ENCODE measurements at places on chromosomes 7 and 10.

- no peak for DNase-seq
These were observed 206.0 kb upstream of the MDFIC start for GRCh38 chr7:114715907-114716306.

GRCh38 chr7:92754919-92755581, 81.3 kb downstream of the CDK6 start:
- no peak for DNase-seq

- no peak for DNase-seq
These were observed 69.8 kb upstream of the KCTD7 start for GRCh38 chr7:66558660-66559465.

DNA sequence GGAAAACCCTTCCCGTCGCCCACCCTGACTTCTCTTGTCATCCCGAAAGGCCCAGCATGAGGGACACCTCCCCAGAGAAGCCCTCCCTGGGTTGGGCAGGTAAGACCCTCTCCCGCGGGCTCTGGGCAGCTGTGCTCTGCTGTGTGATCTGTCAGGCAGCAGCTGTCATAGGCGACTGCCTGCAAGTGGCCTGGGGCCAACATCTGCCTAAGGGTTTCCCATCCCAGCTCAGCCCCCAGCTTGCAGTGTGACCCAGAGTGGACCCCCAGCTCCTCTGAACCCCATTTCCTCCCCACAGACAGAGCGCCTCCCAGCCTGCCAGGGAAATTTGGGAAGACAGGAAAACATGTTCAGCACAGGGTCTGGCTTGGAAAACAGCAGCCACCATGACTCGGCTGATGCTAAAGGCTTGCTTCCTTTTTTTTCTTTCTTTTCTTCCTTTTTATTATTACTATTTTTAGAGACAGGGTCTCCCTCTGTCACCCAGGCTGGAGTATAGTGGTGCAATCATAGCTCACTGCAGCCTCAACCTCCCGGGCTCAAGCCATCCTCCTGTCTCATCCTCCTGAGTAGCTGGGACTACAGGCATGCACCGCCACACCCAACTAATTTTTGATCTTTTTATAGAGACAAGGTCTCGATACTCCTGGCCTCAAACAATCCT, 18.3 kb upstream of the TNRC18 start:
- no peak for DNase-seq

DNA sequence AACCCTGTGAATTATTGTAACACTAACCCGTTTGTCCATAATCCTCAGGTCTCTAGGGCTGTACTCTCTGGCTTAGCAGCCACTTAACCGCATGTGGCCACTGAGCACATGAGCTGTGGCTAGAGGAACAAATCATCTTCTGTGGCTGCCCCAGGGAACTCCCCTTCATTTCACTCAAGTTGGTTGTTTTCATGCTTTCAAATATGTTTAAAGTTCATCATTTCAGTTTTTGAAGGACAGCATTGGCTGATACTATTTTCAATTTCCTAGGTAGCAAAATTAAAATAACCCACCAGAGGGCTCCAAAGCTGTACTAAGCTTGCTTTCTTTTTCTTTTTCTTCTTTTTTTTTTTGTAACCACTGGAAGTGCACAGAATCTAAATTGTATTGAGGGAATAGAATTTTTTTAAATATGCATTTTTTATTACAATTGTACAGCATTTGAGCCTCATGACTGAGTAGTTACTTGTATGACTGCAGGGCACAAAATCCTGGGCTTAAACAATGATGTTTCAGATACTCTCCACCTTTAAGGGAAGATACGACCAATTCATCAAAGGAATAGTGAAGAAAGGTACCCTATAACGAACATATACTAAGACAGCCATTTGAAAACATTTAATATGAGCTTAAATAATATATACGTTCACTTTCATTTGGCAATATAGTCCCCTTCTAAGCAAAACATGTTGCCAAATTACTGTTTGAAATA, 38.6 kb downstream of the MRC1 start:
- peak; percentile 43 for DNase-seq

DNA sequence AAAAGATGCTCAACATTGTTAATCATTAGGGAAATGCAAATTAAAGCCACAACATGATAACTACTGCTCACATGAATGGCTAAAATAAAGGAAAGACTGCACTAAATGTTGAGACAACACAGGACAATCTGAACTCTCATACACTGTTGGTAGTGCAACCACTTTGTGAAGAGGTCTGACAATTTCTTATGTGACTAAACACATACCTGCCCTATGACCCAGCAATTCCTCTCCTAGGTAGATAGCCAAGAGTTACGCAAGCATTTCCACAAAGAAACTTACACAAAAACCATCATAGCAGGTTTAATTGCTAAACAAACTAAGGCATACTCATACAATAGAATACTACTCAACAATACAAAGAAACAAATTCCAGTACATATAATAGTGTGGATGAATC, 41.8 kb upstream of the HERPUD2 start:
- DNase-seq = no peak

GRCh38 chr7:134153493-134154136, 26.5 kb downstream of the LRGUK start:
- DNase-seq = no peak

GRCh38 chr7:30731581-30731980, 20.4 kb upstream of the INMT start:
- DNase-seq = no peak

DNA sequence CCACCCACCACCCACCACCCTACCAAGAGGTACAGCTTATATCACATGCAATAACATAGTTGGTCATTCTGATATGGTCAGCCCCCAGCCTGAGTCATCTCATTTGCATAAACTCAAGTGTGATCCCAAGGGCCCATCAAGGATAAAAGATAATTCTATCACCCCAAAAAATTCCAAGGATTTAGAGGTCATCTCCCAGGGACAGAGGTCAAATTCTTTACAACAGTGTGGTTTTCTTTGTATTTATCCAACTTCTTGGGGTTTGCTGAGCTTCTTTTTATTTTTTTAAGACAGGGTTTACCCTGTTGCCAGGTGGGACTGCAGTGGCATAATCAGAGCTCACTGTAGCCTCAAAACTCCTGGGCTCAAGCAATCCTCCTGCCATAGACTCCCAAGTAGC, 9.4 kb upstream of the GTPBP10 start:
- DNase-seq = no peak

DNA sequence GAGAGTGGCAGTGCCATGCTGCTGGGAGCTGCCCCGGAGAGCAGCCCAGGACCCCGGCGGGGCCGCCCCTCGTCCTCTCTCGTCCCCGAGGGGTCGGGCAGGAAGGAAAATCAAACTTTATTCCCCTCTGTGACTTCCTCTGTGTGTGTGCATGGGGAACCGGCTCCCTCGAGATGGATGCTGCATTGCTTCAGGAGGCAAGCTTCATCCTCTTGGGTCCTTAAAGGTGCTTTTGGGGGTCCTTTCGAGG, 726 bp downstream of the MCU start:
- DNase-seq = peak; percentile 15

- DNase-seq = no peak
These were observed 170.4 kb downstream of the ARID5B start for GRCh38 chr10:62071846-62072281.

DNA sequence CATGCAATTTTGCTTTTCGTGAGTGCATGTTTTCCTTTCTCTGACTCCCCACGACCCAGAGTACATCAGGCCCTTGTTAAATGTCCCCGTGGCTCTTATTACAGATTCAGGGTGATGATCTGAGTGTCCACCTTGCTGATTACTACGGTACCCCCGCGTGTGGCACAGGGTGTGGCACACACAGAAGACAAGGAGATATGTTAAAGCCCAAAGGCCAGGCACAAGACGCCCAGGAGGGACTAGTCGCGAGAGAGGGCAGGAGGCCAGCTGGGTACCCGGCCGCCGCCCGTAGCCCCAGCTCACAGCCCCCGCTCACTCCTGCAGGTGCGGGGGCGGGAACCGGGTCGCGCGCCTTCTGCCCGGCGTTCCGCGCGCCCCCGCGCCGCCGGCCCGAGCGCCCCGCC, 281 bp upstream of the EXOC6 start:
- no peak for DNase-seq

GRCh38 chr10:62492012-62492869, 118.1 kb downstream of the ZNF365 start:
- DNase-seq = peak; percentile 48

DNA sequence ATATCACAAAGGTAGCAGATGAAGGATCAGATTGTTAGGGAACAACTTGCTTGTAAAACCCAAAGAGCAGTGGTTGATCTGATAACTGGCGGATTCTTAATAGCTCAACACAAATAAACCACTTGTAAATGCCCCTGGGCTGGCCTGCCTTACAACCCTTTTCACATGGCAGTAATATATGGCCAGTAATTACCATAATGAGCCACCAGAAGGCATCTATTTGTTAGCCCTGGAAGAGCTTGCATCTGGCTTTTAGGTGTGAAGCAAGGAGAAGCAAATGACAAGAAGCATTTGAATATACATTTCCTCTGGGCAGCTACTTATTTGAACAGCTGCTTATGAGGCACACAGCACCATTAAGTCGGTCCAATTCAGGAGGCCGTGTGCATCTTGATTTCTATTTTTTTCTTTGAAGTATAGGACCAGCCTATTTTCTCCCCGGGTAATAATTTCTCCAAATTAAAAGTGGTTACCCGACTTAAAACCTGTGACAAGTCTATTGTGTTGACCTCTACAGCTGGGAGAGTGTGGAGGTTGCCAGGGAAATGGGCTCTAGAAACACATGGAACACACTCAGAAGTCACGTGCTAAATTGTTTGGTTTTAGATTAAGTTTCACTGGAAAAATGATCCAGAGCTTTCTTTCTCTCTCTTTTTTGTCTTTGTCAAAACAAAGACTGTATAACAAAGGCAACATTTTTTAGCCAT, 113.4 kb downstream of the SEM1 start:
- DNase-seq = peak; percentile 22

- DNase-seq = no peak
These were observed 66.6 kb upstream of the CPXM2 start for GRCh38 chr10:123958241-123958640.

DNA sequence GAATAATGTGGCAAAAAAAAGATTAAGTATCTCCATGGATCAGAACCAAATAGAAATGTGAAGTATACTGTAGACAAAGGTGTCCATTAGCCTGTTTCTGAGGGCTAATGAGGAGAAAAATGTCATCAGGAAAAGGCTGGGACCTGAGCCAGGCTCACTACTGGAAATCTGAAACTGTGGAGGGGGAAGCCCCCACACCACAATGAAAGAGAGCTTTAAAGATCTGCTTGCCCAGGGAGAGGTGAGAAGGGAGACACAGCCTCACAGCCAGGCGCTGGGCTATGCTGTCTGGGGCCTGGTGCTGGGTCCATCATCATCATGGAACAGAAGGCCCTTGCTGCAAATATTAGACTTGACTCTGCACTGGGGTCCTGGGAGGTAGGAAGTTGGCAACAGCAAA, 90.4 kb downstream of the OSBPL3 start:
- DNase-seq = no peak

- DNase-seq = no peak
These were observed 247.0 kb downstream of the SEMA3D start for GRCh38 chr7:84939888-84940287.

- no peak for DNase-seq
These were observed 206.3 kb downstream of the SNX10 start for GRCh38 chr7:26497801-26498596.

DNA sequence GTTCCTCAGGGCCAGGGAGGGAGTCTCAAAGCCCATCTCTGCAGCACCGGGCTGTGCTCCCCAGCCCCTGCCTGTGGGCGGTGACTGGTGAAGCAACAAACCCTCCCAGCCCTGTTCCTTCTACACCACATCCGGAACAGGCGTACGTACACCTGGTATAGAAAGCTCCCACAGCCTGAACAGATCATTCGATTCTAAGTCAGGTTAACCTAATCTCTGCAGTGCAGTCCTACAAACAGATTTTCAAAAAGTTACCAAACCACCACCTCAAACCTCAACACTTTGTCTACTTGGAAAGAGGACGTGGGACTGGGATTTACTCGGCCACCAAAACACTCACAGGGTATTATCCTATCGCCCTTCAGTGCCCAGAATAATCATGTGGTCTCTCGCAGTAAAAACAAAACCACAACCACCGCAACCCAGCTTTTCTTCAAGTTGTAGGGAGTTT, 238.4 kb downstream of the DIP2C start:
- DNase-seq = peak; percentile 90

DNA sequence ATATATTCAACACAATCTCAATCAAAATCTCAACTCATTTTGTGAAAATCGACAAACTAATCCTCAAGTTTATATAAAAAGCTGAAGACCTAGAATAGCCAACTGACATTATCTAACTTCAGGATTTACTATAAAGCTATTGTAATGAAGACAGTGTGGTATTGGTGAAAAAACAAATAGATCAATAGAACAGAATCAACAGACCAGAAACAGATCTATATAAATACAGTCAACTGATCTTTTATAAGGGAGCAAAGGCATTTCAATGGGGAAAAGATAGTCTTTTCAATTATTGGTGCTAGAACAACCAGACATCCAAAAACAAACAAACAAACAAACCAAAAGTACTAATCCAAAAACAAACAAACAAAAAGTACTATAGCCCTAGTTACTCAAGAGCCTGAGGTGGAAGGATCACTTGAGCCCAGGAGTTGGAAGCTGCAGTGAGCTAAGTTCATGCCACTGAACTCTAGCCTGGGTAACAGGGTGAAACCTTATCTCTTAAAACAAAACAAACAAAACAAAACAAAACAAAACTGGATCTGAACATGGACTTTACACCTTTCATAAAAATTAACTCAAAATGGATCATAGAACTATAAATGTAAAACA, 26.6 kb upstream of the AKR1D1 start:
- no peak for DNase-seq

DNA sequence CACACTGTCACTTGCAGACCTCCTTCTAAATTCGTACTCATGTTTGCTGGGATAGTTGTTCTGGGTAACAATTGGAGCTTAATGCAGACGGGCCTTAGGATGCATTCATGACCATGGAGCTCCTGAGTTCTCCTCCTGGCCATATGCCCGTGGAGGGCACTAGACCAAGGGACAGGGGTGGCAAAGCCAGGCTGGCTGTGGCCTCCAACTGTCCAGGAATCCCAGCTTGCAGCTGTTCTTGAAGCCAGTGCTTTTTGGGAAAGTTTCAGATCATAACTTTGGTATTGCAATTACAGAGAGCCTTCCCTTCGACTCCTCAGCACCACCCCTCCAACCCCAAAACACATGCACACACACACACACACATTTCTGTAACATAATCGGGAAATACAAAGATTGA, 30.6 kb downstream of the ANTXRL start:
- no peak for DNase-seq

GRCh38 chr10:69268761-69269416, 9.4 kb upstream of the HK1 start:
- no peak for DNase-seq

DNA sequence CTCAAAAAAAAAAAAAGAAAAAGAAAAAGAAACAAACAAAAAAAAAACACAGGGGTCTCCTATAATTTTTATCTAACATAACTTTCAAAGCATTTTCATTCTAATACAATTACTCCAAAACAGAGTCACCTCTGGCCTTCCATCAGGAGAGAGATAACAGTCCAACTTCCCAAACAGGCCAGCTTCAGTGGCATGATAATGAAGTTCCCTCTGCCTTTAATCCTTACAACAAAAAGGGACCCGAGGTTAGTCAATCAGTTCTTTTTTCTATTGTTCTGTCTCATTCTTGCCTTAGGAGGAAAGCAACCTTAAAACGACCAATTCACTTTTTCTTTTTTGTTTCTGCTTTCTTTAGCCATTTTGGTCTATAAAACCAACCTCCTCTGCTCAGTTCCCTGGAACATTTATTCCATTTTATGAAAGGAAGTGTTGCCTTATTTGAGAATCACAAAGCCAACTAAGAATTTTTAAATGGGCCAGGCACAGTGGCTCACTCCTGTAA, 16.5 kb upstream of the FXYD4 start:
- no peak for DNase-seq

All from MM.1S (cell line).